ENCODE measurements at places on chromosomes 11 and 22. TPM values are rescaled to one million over a fixed set of nuclear protein-coding genes. Genes with fewer than 3 reads are reported as not detected.

- no peak for DNase-seq
Observed at GRCh38 chr22:44271732-44272400, 40.9 kb downstream of the SHISAL1 start.

Gene SF1
- 138 TPM for total RNA-seq

Gene HBB
- total RNA-seq = not detected

DNA sequence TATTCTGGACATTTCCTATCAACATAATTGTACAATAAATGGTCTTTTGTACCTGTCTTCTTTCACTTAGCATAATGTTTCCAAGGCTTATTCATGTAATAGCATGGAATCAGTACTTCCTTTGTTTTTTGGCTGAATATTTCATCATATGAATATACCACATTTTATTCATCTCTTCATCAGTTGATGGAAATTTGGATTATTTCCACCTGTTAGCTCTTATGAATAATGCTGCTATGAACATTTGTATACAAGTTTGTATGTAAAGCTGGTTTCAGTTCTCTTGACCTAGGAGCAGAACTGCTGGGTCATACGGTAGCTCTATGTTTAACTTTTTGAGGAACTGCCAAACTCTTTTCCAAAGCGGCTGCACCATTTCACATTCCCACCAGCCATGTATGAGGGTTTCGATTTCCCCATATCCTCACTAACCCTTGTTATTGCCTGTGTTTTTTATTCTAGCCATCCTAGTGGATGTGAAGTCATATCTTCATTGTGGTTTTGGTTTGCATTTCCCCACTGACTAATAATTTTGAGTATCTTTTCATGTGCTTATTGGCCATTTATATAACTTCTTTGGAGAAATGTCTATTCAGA is 20.9 kb downstream of the EXT2 start:
- no peak for DNase-seq

DNA sequence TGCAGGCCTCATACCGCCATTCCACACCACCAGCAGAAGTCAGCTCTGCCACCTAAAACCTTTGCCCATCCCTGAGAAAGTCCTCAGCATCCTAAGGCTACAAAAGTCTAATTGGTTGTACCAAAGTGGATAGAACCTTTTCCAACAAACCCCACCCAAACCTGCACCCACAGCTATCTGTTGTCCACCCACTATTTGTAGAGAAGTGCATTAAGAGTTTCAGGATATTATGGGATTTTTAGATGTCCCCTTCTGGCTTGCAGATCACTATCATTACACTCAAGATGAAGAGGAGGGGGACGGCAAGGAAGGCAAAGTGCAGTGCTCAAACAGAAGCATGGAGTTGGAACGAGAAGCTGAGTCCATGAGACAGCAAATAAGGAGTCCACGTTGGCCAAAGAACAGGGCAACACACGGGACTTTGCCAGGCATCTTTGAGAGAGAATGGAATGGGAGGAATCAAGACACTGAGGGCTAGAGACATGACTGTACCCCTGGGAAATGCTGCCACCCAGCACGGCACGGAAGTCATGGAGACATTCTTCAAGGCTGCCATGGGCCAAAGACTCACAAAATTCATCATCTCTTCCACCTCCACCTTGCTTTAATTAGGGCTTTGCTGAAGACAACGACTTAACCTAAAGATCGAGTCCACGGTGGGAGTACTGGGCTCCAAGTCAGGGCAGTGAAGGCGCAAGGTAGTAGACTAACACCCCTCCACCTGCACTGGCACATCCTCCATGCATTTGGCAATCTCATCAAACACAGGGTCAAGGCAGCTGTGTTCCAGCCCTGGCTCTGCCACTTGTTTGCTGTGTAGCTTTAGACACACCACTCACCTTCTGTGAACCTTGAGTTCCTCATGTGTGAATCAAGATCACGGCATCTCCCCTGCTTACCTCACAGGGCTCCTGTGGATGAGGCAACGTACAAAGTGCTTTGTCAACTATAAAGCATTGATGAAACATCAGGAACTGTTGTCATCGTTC is 112.9 kb upstream of the TMEM45B start:
- DNase-seq = no peak

- DNase-seq = no peak
Observed at GRCh38 chr11:33646629-33647028, 54.0 kb downstream of the C11orf91 start.

Gene UCP3
- total RNA-seq = 0.15 TPM

Gene NRGN
- 21.2 TPM for total RNA-seq

DNA sequence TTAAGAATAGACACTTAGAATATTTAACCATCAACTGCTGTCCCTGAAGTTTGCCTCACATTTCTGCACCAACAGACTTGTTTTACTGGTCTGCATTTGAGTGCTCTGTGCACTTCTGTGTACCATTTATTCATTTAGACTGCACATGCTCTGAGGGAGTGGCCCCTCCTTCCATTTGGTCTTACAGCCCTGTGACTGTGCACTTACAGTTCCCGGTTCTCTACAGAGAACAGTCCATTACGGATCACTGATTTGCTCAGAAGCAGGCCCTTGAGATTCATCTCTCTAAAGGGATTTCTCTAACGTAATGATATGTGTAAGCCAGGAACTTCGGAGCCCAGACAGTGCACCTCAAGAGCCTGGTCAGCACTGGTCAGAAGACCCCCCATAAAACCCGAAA is 247.3 kb upstream of the BLID start:
- peak; percentile 13 for DNase-seq

- no peak for DNase-seq
Observed at GRCh38 chr11:87368151-87368550, 330.4 kb downstream of the TMEM135 start.

Gene DUSP8
- 3.5 TPM for total RNA-seq

DNA sequence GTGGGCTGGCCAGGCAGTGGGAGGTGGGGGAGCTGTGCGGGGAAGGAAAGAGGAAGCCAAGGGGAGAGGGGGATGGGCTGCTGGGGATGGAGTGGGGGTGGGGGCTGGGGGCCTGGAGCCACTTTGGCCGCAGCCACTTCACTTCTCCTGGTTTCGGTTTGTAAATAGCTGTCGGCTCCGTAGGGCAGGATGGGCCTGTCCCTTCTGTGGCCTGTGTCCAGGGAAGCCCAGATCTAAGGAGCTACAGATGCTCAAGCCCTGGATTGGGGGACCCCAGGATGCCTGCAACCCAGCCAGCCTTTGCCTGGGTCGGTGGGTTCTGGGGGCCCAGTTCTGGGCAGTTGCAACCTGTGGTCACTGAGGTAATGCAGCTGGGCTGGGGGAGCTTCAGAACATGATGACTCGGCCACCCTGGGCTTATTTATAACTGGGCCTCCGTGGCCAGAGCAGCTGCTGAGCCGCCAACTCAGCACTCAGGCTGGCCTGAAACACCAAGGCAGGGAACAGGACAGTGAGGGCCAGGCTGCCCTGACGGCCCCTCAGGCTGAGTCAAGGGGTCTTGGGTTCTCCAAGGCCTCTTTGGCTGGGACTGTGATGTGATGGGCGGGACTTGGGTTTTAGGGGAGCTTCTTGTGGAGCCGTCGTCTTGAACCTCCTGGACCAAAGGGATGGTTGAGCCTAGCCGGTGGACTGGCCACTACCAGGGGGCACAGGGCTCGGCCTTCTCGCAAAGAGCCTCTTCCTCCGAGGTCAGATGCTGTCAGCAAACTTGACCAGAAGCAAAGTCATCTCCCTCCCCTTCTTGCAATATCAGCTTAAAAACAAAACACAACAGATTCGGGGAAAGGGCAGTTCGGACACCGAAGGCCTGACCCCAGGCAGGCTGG is 15.0 kb upstream of the SLC39A13 start:
- peak; percentile 57 for DNase-seq

GRCh38 chr11:45025716-45026492 is 75.2 kb upstream of the TP53I11 start:
- peak; percentile 51 for DNase-seq

- DNase-seq = peak; percentile 75
Observed at GRCh38 chr22:29782061-29782845, 15.1 kb downstream of the UQCR10 start.

DNA sequence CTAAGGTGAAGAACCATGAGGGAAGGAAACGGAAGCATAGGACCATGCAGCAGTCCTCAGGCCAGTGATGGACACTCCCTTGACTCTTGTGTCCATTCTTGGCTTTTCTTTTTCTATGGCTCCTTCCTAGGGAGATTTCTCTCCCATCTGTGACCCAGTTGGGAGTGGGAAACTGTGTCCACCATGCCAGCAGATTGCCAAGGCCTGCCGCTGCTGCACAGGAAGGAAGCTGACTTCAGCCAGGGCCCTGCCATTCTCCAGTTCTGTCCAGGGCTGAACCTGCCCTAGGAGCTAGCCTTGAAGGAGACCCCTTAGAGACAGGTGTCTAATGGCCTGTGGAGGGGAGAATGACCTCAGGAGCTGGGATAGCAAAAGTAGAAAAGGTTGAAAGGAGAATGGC is 17.4 kb downstream of the SSH3 start:
- DNase-seq = no peak

Gene FOSL1
- 286 TPM for total RNA-seq

Gene PLEKHA7
- 15.5 TPM for total RNA-seq

GRCh38 chr11:40506226-40506625 is 953.2 kb downstream of the LRRC4C start:
- DNase-seq = no peak

Gene ANO3
- 0.34 TPM for total RNA-seq

- DNase-seq = peak; percentile 32
Observed at GRCh38 chr11:115221461-115222069, 282.6 kb downstream of the CADM1 start.

- no peak for DNase-seq
Observed at GRCh38 chr11:8373519-8374432, 110.1 kb upstream of the LMO1 start.

DNA sequence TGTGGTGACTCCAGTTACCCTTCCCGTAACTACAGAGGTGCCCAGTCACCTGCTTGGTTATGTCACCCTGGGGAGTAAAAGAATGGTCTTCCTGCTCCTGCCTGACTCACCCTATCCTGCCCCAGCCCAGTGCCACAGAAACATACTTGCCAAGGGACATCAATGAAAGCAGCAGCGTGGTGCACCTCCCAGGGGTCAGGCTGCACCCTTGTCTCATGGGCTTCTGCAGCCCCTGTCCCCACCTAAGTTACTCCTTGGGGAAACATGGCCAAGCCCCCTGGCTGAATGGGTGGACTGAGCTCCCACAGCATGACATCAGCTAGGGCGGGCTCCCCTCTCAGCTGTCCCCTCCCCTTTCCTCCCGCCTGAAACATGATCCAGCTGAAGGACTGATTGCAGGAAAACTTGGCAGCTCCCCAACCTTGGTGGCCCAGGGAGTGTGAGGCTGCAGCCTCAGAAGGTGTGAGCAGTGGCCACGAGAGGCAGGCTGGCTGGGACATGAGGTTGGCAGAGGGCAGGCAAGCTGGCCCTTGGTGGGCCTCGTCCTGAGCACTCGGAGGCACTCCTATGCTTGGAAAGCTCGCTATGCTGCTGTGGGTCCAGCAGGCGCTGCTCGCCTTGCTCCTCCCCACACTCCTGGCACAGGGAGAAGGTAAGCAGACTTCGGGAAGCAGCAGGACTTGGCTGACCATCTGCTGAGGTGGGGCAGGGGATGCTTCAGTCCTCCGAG is at the start of gene HTR3A:
TSS of gene HTR3A (plus strand) at position 368 of the 730 bp plus-strand sequence. CDS start at position 586, 218 bp downstream.
- peak; percentile 60 for DNase-seq

Gene C22orf31
- total RNA-seq = not detected

DNA sequence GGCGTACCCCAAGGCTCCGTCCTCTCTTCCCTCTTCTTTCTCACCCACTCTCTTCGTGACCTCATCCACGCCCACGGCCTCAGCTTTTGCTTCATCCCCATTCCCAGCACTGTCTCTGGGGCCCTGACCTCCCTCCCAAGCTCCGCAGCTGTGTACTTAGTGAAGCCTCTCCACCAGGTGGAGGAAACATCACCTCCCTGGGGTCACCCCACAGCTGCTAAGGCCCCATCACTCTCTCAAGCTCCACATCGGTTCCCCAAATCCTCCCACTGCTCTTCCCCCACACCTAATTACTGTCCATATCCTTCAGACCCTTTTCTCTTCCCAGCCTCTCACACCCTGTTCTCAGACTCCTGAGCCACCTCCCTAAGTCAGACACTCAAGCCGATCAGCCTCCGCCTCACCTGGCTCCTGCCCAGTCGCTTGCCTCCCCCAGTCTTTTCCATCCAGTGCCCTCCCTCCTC is 7.9 kb upstream of the SYT7 start:
- DNase-seq = no peak

Gene SMARCB1
- total RNA-seq = 54.0 TPM

Gene LTBP3
- total RNA-seq = 27.3 TPM

- DNase-seq = no peak
Observed at GRCh38 chr22:48637231-48637630, 1190.4 kb downstream of the BRD1 start.

Gene HTR3A
- not detected for total RNA-seq

DNA sequence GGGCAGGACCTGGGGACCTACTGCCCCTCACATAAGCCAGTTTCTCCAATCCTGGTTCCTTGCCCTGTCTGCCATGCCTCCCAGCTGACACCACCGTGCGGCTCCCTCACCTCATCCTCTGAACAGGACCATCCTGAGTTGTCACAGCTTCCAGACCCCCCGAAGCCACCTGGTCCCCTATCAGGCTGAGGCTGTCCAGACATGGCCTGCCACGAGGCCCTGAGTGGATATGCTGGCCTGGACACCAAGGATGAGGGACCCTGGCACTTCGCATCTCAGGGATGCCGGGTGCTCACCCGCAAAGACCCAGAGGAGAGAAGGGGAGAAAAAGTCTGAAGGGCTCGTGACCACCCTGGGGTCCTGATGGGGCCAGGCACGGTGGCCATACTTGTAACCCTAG is 15.8 kb upstream of the CCDC188 start:
- DNase-seq = no peak

DNA sequence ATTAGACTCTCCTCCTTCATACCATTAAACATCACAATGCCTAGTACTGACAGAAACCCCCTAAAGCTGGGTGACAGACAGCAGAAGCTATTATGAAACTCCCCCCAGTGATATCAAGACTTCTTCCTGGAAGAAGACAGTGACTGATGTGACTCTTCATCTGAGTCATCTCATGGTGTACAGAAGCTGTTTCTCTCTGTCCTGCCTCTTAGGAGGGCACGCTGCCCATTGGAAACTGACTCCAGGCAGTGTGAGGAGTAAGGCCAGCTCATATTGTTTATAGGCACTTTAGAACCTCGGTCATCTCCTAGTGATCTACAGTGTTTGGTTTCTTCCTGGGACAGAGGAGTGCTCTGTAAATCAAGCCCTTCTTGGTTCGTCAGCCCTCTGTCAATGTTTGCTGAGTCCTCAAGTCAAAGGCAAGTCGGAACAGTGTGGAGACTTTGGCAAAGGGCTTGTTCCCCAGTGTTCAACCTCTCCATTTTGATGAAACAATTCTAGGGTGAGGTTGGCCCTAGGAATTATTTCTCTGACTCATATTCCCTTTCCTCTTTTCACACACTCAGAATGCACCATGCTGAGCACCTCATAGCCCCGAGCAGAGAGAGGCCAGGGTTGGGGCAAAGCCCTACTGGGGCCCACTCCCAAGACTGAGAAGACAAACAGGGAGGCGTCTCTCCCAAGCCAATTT is 172.5 kb upstream of the TMEM45B start:
- peak; percentile 94 for DNase-seq

Gene BCR
- total RNA-seq = 6.4 TPM

Measured in M059J (cell line).